ENCODE measurements at places on chromosomes 3 and 15.

GRCh38 chr3:112041321-112041720 is 6.8 kb downstream of the TMPRSS7 start:
- no peak for DNase-seq

GRCh38 chr3:192953926-192954325 is 36.3 kb upstream of the MB21D2 start:
- no peak for DNase-seq

DNA sequence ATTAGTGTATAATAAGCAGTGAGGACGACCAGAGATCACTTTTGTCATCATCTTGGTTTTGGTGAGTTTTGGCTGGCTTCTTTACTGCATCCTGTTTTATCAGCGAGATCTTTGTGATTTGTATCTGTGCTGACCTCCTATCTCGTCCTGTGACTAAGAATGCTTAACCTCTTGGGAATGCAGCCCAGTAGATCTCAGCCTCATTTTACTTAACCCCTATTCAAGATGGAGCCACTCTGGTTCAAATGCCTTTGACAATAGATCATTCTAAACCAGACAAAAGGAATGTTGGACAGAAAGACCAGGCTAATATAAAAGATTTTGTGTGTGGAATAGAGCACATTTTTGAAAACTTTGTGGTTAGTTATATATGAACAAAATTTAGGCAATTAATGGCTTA is 618.5 kb upstream of the BCHE start:
- DNase-seq, result no peak

DNA sequence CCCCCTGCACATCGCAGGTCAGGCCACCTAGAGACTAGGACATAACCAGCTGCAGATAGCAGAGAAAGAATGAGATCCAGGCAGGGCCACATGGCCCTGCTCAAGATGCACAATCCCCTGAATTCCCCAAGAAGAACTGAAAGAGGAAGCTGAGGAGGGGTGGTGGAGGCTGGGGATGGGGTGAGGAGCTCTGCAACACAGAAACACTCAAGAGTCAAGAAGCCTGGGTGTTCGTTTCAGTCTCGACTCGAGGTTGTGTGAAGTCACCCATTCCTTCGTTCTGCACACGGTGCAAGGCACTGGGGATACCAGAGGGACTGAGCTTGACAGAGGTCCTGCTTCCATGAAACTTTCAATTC is 62.0 kb downstream of the TLE3 start:
- no peak for DNase-seq

DNA sequence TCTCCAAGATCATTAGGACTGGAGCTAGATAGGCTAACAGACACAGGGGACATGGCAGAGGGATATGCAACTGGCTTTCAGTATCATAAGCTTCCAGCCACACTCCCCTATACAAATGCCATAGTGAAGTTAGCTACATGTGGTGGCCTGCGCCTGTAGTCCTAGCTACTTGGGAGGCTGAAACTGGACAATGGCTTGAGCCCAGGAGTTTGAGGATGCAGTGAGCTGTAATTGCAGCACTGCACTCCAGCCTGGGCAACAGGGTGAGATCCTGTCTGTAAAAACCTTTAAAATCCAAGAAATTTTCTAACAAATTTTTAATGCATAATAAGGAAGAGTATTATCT is 37.3 kb downstream of the DLG1 start:
- no peak for DNase-seq

DNA sequence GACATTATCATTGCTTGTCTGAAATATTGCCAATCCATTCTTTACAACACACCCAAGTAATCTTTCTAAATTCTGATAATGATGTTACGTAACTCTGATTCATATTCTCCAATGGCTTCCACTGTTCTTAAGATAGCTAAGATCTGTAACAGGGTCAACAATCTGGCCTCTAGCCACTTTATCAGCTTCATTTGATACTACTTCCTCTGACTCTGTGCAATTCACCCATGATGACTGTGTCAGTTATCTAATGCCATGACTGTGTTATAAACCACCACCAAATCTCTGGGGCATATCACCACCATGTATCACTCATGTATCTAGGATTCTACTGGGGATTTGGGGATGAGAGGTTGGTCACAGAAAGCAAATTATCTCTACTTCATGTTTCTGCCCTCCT is 44.0 kb downstream of the CD200 start:
- no peak for DNase-seq

GRCh38 chr3:74469151-74469550 is 145.3 kb downstream of the CNTN3 start:
- DNase-seq, result no peak

- no peak for DNase-seq
Observed at GRCh38 chr15:81323559-81323943, 390 bp downstream of the STARD5 start.
